Stimulated activated CD4-positive, alpha-beta T cell treated with anti-CD3 and anti-CD28 coated beads, Interleukin-12 subunit alpha, Interleukin-12 subunit beta, amount 100 ng/mL, for 24 hours (primary cell): ENCODE measurements at places on chromosomes 1 and 21.

- DNase-seq, result no peak
These were observed 157.3 kb upstream of the PTGFR start for GRCh38 chr1:78333502-78333901.

- no peak for DNase-seq
These were observed 2.0 kb downstream of the KCNE2 start for GRCh38 chr21:34365809-34366208.

- DNase-seq, result peak; percentile 35
These were observed 27.8 kb upstream of the CD84 start for GRCh38 chr1:160607011-160607671.

- peak; percentile 39 for DNase-seq
These were observed at the start of gene OLIG1 for GRCh38 chr21:33069994-33070743. OLIG1 (plus strand) TSS chr21:33070141; CDS start chr21:33070247, 106 bp downstream.
